Endothelial cell (in vitro differentiated cells): ENCODE measurements at places on chromosomes 6 and 20. TPM values are rescaled to one million over a fixed set of nuclear protein-coding genes. Genes with fewer than 3 reads are reported as not detected.

Gene MYLIP
- total RNA-seq = 30.1 TPM

- no peak overlapping the region for H3K4me3 ChIP-seq
- no peaks in the 10 kb centered on the region for H3K36me3 ChIP-seq
- H3K27ac ChIP-seq = no peak overlapping the region
- no peaks in the 10 kb centered on the region for H3K27me3 ChIP-seq
- peaks cover 3% of the 10 kb centered on the region for H3K4me1 ChIP-seq
- no peak for DNase-seq
Measured at GRCh38 chr6:75291331-75291730, 6.7 kb upstream of the TMEM30A start.

DNA sequence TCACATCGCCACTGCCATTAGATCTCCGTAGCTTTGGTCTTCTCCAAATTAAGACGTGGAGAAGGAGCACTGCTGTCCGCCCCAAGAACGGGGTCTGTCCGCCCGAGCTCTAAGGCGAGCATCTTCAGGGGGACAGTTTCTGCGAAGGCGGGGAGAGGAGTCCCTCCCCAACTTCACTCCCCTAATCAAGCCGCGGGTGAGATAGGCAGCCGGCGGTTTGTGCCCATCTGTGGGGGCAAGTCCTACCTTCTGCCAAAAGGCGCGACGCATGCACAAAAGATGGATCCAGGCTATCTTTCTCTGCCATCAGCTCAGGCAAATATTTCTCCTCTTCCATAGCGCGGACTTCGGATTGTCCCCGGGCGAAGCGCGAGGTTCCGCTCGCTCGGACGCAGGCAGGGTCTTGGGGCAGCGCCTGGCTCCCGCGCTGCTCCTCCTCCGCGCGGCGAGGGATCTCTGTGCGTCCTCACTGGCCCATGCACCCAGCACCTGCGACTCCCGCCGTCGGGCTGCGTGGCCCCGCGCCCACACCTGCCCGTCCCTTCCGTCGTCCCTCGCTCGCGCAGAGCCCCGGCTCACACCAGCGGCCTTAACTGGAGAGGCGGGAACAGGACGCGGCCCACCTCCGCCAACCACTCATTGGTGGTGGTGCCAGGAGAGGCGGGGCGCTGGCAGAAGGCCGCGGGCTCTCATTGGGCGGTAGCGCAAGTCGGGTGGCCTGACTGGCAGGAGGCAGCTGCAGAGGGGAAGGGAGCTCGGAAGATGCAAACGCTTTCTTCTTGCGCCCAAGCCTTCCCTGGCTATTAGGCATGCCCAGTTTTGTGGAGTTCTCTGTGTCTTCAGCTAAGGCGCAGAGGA, at the start of gene KHDRBS2:
TSS of gene KHDRBS2 (minus strand) at position 614 of the 858 bp plus-strand sequence.
- H3K4me1 ChIP-seq = no peaks in the 10 kb centered on the region
- no peaks in the 10 kb centered on the region for H3K36me3 ChIP-seq
- H3K4me3 ChIP-seq = no peak within 1 kb of the TSS
- H3K27me3 ChIP-seq = no peaks in the 10 kb centered on the region
- H3K27ac ChIP-seq = no peak within 1 kb of the TSS

DNA sequence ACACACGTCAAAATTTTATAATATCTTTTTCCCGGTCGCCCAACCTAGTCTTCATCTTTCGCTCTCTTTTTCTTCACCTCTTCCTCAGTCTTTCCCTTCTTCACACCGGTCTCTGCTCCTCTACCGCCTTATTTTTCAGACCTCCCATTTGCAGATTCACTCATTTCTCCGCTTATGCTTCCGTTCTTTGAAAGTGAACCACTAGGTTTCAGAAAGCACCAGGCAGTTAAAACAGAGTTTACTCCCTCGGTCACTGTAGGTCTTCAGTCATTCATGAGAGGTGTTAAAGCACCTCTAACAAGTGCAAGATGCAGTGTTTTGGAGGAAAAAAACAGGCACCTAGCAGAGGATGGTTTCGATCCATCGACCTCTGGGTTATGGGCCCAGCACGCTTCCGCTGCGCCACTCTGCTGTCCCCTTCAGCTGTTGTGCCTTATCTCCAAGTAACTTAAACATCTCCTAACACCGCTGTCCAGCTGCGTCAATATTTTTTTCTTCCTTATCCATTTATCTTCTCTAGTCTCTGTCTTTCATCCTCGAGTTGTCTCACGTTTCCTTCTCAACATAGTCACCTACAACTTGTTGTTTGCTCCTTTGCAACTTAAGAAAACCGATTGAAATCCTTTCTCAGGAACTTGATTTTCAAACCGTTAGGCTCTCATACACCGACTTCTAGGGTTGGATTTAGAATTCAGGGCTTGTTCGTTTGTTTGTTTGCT, 119.7 kb upstream of the ZNF184 start:
- no peak overlapping the region for H3K27ac ChIP-seq
- no peaks in the 10 kb centered on the region for H3K27me3 ChIP-seq
- H3K4me3 ChIP-seq = no peak overlapping the region

DNA sequence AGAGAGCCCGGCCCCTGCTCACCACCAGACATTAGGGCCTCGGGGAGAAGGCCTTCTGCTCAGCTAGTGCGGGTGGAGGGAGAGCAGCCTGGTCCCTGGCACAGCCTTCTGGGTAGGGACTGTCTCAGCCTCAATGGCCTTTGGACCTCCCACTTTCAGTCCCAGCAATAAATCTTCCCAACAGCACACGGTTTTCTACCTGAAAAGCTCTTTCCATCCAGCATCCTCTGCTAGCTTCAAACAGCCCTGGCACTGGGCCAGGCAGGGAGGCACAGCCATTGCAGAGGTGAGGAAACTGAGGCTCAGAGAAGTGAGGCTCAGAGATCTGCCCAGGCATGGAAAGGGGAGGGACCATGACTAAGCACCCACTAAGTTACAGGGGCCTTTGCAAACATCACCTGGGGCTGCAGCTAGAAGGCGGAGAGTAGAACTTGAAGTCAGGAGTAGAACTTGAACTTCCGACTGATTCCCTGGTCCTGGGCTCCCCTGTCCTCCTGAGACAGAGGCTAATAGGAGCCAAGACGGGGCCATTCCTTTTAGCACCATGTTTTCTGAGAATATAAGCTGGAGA, 43.9 kb upstream of the NOL4L start:
- no peak overlapping the region for H3K27ac ChIP-seq
- peaks cover 23% of the 10 kb centered on the region for H3K4me1 ChIP-seq
- no peaks in the 10 kb centered on the region for H3K36me3 ChIP-seq
